ENCODE measurements at places on chromosomes 6 and 20.

- DNase-seq, result no peak
These were observed 131.6 kb upstream of the TOP1 start for GRCh38 chr20:40896814-40897700.

- DNase-seq, result peak; percentile 42
These were observed 4.9 kb upstream of the UBE2J1 start for GRCh38 chr6:89357390-89357789.

DNA sequence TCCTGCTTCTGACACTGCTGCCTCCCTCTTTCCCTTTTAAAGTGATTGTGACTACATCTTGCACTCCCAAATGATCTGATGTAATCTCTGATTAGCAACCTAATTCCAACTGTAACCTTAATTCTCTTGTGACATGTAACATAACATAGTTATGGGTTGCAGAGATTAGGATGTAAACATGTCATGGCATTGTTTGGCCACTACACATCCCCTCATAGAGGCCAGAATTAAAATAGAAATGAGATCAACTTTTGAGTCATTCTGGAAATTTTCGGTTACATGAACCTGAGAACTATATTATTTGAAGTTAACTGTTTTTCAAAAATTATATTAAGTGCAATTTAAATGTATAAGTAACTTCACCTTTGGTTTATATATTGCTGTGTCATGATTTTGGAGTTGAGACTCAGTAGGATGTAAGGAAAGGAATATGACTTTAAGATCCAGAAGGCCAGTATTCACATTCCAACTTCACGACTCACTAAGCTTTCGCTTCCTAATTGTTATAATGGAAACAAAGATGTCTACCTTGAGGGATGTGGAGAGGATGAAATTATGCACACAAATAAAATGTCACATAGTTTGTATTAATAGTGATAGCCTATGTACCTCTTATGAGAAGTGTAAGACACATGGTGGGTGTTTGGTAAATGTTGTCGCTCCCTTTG, 611.9 kb upstream of the MAP3K7 start:
- no peak for DNase-seq

DNA sequence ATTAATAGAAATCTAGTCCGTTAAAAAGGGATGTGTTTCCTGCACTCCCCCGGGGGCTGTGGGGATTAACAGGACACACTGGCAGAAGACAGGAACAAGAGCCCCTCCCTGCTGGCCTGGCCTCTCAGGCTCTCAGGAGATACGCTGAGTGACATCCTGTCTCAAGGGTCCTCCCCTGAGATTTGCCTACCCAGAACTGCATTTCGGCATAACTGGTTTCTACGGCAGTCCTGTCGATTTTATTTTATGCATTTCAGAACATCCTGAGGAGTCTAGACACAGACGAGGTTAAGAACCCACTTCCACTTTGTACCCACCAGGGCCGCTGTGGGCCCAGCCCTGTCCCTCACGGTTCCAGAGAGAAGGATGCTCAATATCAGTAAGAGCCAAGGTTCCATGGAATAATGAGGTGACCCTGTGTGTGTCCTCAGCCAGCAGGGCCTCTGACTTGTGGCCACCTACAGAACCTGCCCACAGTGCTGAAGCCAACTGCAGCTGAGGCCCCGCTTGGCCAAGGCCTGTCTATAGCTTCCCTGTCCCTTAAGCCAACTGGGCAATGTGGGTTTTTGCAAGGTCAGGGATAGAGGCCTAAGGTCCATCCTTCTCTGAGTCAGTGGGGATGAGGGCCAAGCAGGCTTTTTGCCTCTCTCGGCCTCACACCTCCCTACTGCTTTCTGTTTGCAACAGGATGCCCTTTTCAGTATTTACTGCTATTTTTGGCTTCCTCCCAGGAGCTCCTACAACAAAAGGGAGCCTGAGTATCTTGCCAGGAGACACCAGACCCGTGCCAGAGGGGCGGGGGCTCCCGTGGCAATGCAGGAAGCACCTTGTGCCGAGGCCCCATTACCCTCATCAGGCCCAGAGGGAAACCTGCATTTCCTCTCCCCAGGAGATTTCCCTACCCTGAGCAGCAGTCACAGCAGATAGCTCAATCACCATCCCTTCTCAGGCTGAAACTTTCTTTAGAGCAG, 14.7 kb downstream of the UQCC2 start:
- DNase-seq, result peak; percentile 55

DNA sequence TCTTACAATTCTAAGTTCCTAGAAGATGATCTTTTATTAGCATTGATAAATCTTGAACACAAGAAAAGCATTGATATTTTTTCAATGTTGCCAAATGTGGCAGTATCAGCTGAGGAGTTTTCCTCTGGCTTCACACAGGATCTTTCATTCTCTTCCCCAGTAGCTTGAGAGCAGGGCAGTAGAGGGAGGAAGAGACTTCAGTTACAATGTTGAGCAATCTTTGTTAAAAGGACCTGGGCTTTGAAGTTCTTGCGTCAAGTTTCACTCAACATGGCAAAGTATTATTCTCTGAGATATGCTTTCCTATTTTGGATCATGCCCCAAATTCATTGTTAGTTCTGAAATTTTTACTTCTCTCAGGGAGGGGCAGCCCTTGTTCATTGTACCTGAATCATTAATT, 238.0 kb downstream of the COL12A1 start:
- DNase-seq, result no peak

GRCh38 chr20:35174458-35175216, 2.8 kb downstream of the PROCR start:
- DNase-seq, result no peak

GRCh38 chr6:134373282-134373922, 55.5 kb upstream of the SGK1 start:
- no peak for DNase-seq

DNA sequence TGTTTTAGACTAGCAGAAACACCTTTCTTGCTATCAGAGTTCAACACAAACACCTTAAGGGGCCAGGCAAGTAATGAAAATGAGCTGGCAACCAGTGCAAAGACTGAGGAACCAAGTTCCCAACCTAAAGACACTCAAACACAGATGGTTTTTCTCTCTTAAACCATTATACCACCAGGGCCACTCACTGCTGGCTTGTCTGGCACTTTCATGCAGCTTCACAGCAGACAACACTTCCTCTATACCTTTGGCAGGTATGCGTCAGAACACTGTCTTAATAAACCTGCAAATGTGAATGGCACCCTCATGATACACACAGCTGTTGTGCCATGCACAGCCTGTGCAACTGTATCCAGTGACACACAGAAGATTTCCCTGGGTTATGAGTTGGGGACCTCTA, 41.6 kb downstream of the NFATC2 start:
- DNase-seq, result peak; percentile 43

GRCh38 chr6:4964675-4965561, 38.9 kb downstream of the RPP40 start:
- DNase-seq, result no peak

Measured in activated CD4-positive, alpha-beta T cell treated with anti-CD3 and anti-CD28 coated beads, Interleukin-2, amount 10 ng/mL, durations not matched to agents 7 days and 5 days (primary cell).